ENCODE measurements at places on chromosomes 4 and X. TPM values are rescaled to one million over a fixed set of nuclear protein-coding genes. Genes with fewer than 3 reads are reported as not detected.

CFAP299 gene
- total RNA-seq, result 1.2 TPM

DNA sequence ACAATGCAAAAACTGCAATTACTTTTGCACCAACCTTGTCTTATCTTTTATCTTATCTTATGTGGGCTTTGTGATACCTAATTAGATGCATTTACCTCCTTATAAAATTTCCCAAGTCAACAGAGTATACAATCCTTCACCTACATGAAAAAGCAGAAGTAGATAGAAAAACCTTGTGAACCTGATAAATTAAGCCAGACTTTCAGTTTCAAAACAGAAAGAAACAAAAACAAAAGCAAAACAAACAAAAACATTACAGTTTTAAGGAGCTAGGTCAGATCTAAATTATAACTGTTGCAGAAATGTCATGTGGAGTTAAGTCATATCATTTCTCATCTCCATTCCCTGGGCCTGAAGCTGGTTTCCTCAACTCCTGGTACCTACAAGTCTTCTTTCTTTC is 24.9 kb upstream of the CXXC4 start:
- DNase-seq, result no peak

DNA sequence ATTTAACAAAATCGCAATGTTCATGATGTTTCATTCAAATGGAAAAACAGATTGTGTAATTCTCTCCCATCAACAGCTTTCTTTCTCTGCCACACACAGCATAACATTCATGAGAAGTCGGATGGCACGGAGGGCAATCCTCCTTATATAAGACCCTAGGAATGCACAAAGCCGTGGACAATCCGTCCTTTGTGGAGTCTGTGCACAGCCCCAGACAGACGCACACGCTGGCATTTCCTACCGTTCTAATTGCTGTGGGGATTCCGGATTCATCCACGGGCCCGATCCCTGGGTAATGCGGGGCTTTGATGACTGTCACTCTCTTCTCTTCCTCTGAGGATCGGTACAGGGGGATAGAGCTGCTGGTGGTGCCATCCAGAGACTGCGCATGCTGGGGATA is 121.9 kb upstream of the PDLIM3 start:
- no peak for DNase-seq

ZNF275 gene
- 4.9 TPM for total RNA-seq

NCAPG gene
- total RNA-seq, result not detected

DNA sequence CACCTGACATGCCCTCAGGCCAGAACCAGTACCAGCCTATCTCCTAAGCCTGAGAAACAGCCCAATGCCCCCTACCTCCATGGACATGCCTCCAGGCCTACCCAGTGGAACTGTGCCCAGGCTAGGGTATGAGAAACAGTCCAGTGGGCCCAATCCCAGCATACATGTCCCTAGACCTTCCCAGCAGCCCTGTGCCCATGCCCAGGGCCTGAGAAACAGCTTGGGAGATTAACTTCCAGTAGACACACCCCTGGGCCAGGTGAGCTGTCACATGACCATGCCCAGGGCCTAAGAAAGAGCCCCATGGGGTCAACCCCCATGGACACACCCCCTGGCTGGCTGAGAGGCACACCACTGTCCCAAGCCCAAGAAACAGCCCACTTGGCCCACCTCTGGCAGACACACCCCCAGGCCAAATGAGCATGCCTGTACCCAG is 78.8 kb downstream of the CBR4 start:
- no peak for DNase-seq

SORCS2 gene
- 5.2 TPM for total RNA-seq

UGT2B17 gene
- total RNA-seq, result not detected

TRAPPC2 gene
- total RNA-seq, result 20.5 TPM

- no peak for DNase-seq
Observed at GRCh38 chr4:151573945-151574344, 165.0 kb downstream of the FHIP1A start.

Measured in uterus (tissue), 4 donors.